ENCODE measurements at places on chromosomes 3 and 15.

DNA sequence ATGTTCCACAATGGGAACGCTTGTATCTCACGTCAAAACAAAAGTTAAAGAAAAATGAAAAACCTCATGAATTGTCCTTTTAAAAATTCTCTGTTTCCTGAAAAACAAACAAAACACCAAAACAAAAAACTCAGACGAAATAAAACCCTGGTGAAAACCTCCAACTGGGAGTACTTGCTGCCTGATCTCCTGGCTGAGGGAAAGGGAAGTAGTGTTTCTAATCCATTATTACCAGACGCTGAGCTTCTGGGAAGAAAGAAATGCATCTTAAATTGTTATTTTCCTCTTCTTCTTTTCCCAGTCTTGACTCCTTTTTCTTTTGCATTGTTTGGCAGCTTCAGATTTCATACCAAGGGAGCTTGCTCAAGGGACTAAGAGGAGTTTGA is 243.2 kb upstream of the RGMA start:
- no peak for DNase-seq

GRCh38 chr3:113454057-113454456 is 12.8 kb upstream of the CFAP44 start:
- DNase-seq = no peak

- no peak for DNase-seq
Measured at GRCh38 chr3:156788846-156789245, 37.3 kb upstream of the LEKR1 start.

DNA sequence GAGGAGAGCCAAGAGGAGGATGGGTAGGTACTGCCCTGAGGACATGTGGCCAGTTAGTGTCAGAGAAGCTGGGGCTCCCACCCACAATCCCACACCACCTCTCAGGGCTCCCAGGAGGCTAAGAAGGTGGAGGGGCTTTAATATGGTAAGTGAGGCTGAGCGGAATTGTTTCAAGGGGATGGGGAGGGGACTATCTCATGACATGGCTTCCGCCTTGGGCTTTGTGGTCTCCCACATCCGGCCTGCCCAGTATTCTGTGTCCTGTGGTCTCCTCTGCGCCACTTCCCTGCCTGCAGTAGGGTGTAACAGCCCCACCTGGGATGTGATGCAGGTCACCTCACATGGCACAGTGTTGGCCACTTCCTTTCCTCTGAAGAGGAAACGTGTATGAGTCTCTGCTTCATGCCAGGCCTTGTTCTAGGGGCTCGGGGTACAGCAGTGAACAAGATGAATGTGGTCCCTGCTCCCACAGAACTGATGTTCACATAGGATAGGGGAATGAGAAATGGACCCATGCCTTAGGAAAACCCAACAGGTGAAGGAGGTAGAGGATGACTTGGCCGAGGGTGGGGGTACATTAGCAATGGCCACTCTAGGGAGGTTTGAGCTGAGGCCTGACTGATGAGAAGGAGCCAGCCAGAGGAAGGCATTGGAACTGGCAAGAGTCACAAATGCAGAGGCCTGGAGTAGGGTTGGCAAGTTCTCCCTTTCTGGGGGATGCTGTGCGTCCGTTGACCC is 3.2 kb downstream of the NEIL1 start:
- DNase-seq = peak; percentile 69

- no peak for DNase-seq
Measured at GRCh38 chr15:68187559-68187958, 17.6 kb downstream of the CALML4 start.

DNA sequence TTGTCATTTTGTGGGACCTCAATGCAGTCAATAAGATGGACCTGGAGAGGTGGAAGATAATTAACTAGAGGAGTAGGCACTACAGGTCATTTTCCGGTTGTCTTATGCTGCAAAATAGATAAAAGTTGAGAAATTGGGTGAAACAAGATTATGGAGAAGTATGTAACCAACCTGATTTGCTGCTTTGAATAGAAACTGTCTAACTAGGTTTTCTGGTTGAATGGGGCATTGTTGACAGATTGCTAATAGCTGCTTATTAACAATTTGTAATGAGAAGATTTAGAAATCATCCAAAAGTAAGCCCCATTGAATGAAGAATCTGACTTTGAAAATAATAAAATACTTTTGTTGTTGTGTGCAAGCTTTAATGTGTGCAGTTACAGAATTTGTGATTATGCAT is 26.2 kb downstream of the PIAS1 start:
- no peak for DNase-seq

- no peak for DNase-seq
Measured at GRCh38 chr3:102536456-102536855, 101.6 kb downstream of the ZPLD1 start.

- DNase-seq = no peak
Measured at GRCh38 chr3:23442598-23443383, 239.7 kb downstream of the UBE2E2 start.

DNA sequence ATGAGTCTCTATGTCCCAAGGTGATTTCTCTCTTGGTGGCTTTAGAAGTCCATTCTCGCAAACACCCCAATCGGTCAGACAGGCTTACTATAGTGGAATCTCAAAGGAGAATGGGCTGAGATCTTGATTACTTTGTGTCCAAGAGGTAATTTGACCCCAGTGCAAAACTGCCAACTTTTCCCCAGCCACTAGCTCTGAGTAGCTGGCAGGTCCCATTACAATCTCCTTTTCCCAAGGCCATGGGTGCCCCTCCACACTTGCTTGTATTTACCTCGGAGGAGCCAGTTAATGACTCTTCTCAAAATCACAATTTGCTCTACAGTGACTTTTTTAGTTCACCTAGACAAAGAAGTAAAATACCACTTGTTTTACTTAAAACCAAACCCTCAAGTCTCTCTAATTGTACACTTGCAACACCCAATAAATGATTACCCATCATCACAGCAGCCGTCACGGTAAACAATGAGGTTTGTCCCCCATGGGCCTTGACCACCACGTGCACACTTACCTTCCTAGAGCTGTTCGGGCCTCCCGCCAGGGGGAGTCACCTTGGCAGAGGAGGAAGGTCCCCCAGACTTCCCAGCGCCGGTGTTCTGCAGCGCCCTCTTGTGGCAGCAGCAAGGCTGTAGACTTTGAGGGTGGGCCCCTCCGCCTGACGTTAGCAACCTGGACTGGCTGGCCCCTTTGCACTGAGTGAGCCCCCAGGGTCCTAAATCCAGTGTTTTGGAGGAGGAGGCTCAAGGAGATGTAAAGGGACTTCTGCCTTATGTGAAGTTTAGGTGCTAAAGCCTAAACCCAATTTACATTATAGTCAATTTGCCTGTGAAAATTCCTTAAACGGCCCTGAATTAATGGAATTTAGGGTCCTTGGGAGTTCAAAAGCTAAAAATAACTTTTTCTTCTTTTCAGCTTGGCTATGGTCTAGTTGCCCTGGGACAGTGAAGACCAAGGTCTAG is 18.7 kb upstream of the HDAC11 start:
- DNase-seq = peak; percentile 54

DNA sequence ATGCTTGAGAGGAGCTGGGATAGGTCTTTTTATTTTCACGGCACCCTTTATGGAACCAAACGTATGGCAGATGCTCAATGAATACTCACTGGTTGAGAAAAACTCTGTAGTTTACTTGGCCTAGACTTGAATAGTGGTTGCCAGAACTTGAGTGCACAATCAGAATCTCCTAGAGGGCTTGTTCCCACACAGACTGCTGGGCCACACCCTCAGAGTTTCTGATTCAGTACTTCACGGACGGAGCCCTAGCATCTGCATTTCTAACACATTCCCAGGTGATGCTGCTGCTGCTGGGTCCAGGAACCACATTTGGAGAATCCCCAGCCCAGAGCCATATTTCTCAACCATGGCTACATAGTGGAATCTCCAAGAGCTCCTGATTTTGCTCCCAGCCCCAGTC is 24.6 kb downstream of the CA12 start:
- DNase-seq = no peak

DNA sequence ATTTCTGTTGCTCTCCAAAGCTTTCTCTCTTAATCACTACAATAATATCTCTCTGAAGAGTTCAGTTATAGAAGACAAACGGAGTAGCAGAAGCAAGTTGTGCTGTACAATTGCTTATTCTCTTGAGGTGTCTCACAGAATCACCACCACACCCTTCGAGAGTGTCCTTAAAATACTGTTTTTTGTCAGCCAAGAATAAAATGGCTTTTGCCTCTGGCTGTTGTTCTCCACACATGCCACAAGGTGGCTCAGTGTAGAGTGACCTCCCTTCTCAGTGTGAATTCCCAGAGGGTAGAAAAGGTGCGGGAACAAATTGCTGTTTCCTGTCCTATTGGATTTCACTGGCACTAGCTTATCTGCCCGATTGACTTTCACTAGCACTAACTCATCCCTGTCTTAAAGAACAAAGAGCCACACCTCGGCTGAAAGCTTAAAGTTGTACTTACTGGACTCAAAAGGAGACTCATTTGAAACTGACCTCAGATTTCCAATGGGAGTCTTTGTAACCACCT is 134.2 kb upstream of the SATB1 start:
- peak; percentile 1 for DNase-seq

- DNase-seq = peak; percentile 13
Measured at GRCh38 chr3:115790759-115791158, 167.4 kb downstream of the GAP43 start.

GRCh38 chr3:172853921-172854666 is 103.6 kb downstream of the ECT2 start:
- no peak for DNase-seq

DNA sequence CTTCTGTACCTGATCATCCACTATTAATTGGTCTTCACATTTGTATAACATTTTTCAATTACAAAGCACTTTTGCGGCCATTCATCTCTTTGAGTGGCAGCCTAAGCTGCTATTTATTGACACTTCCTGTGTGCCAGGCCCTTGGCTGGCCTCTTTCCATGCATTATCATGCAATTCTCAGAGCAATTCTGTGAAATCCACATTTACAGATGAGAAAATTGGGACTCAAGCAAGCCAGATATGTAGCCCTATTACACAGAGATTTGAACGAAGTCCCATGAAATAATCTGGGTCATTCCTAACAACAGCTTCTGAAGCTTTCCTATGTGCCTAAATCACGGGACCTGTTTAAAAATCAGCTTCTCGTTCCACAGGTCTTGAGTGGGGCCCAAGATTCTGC is 17.4 kb downstream of the SLC6A1 start:
- DNase-seq = no peak

- no peak for DNase-seq
Measured at GRCh38 chr15:27529399-27529798, 558.4 kb downstream of the GABRG3 start.

- no peak for DNase-seq
Measured at GRCh38 chr15:79519628-79520027, 87.5 kb downstream of the MINAR1 start.
